ENCODE measurements at places on chromosomes 16 and 17. TPM values are rescaled to one million over a fixed set of nuclear protein-coding genes. Genes with fewer than 3 reads are reported as not detected.

Gene BRIP1
- total RNA-seq, result 2.5 TPM

Gene RMI2
- 8.1 TPM for total RNA-seq

Gene CA5A
- total RNA-seq, result not detected

Gene TBC1D28
- not detected for total RNA-seq

Gene TPSAB1
- total RNA-seq, result not detected

Gene HS3ST3A1
- not detected for total RNA-seq

Gene GNAO1
- total RNA-seq, result 0.53 TPM

Gene SPNS2
- total RNA-seq, result 0.38 TPM

Gene ADCY9
- 2.0 TPM for total RNA-seq

Gene TMEM100
- total RNA-seq, result not detected

Gene HBA2
- 104 TPM for total RNA-seq

Gene PIPOX
- 8.7 TPM for total RNA-seq

Gene SNX11
- 129 TPM for total RNA-seq

Gene EVPL
- total RNA-seq, result not detected

Gene HLF
- total RNA-seq, result 0.10 TPM

Gene NLRC5
- 372 TPM for total RNA-seq

Gene FASN
- total RNA-seq, result 121 TPM

Gene MYO15A
- 1.3 TPM for total RNA-seq

Gene RBFOX1
- not detected for total RNA-seq

Gene ALDH3A1
- not detected for total RNA-seq

Gene UBE2I
- 220 TPM for total RNA-seq

Gene TLCD3B
- total RNA-seq, result not detected

Gene ESRP2
- total RNA-seq, result 0.40 TPM

Gene KRTAP16-1
- not detected for total RNA-seq

Gene TVP23A
- total RNA-seq, result 2.0 TPM

Gene KRTAP9-8
- total RNA-seq, result not detected

Gene TAC4
- not detected for total RNA-seq

Gene PRAC1
- total RNA-seq, result not detected

Gene PLA2G10
- total RNA-seq, result not detected
